NCI-H187 (cell line): ENCODE measurements at places on chromosomes 7 and 10.

DNA sequence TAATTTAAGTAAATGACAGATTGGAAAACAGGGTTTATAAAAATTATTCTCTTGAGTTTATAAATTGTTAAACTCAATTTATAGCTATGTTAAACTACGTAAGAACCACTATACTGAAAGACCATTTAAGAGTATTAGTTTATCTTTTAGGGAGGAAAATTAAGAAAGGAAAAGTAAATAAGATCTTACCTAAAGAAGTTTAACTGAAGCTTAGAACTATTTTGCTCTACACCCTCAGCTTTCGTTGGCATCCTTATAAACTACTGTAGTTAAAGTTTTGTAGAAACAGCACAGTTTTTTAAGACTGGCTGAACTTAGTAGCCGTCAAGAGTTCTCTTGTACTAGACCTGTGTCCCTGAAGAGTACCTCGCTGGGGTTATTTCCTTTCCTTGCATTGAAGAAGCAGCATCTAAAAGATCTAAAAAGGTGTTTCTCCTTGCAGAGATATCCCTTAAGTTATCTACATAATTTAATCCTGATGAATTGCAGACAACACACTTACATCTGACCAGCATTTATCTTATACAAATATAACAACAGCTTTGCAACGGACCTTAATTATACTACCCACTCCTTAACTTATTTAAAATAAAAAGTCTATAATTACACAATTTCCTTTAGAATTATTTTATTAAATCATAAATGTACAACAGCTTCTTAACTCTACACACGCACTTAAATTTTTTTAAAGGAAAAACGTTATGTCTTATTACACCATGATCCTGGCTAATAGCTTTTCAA is 9.1 kb downstream of the HNRNPA2B1 start:
- no peak for DNase-seq

GRCh38 chr10:132199268-132199853 is 12.6 kb downstream of the DPYSL4 start:
- DNase-seq, result no peak

GRCh38 chr10:13527864-13528122 is 1.0 kb downstream of the BEND7 start:
- no peak for DNase-seq

- DNase-seq, result no peak
Observed at GRCh38 chr10:106500925-106501525, 663.5 kb downstream of the SORCS1 start.

DNA sequence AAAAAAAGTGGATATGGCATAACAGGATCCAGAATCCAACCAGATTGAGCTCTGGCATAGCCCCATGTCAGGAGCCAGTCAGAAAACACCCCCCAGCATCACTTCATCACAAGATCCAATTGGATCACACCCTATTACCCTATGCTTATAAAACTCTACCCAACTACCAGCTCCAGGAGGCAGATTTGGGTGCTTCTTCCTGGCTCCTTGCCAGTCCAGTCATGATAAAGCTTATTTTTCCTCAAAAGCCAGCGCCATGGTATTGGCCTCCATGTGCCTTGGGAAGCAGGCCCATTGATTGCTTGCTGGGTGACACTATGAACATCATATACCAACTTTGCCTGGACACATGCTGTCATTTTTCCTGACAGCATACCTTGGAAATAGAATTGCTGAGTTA is 281.4 kb upstream of the MKLN1 start:
- DNase-seq, result no peak

DNA sequence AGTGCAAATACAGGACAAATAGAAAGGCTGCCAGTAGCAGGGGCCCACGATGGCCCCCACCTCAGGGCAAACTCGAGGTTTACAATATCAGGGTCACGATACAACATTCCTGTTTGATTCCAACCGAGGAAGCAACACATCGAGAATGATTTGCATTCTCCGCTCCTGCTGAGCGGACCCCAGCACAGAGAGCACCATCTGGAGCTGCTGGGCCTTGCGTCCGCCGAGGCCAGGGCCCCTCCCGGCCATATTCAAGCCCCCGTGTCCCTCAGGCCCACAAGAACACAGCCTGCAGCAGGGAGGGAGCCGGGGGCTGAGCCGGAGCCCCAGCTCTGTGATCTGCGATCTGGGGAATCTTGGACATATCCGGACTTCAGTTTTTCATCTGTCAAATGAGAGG is 84.3 kb downstream of the PRKAG2 start:
- no peak for DNase-seq

DNA sequence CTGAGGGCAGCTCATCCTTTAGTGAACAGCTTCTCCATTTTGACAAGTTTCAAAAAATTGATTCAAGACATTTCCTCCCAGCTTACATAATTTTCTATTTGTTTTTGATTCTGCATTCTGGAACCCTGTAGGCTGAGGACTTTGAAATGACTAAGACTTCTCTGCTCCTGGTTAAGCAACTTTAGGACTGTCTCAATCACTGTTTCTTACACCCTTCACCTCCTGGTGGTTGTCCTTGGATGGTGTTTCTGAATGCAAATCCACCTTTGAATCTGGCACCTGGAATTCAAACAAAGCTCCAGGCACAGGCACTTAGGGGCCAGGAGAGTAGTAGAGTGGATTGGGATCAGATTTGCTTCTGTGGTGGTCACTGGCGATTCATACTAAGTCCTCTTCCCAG is 595.5 kb downstream of the LRMDA start:
- no peak for DNase-seq

DNA sequence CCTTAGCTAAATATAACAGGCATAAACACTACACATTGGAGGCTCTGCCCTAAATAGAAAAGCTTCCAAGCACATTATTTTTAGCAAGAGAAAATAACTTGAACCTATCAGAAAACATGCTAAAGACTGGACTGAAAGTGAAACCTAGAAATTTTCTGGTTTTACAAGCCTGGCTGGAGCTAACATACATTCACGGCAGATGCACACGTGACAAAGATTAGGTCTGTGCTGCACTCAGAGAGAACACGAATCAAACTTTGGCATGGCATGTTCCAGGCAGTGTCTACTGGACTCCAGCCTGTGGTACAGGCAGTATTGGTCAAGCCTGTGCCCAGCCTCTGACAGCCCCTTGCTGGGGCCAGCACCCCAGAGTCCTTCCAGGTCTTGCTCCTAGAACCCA is 94.1 kb upstream of the PCBD1 start:
- no peak for DNase-seq

DNA sequence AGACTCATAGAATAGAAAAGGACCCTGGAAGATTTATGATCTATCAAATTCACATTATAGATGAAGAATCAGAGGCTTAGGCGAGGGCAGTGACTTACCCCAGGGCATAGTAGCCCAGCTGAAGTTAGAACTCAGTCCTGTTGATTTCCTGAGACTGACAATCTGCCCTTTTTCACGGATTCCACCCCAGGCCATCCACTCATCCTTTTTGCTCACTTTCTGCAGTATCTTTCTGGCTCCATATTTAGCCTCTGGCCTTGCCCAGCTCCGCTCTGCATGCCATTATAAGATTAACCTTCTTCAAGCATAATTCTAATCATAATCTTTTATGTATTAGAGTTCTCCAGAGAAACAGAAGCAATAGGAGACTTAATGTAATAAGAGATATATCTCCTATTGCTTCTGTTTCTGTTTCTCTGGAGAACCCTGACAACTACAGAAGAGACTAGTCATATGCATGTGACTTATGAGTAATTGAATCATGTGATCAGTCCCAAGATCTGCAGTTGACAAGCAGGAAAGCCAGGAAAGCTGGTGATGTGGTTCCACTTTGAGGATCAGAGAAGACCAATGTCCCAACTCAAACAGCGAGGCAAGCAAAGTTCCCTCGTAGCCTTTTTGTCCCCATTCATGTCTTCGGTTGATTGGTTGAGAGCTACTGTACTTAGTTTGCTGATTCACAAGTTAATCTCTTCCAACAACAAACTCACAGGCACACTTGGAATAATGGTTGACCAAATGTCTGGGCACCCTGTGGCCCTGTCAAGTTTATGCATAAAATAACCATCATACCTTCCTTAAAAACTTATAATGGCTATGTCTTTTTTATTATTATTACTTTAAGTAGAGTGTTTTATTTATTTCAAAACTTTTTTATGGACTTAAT is 412.1 kb downstream of the SUGCT start:
- DNase-seq, result no peak
